ENCODE measurements at places on chromosomes 2 and 18.
A peak's percentile ranks its signal among the peaks of the same experiment; 100 is the strongest.

DNA sequence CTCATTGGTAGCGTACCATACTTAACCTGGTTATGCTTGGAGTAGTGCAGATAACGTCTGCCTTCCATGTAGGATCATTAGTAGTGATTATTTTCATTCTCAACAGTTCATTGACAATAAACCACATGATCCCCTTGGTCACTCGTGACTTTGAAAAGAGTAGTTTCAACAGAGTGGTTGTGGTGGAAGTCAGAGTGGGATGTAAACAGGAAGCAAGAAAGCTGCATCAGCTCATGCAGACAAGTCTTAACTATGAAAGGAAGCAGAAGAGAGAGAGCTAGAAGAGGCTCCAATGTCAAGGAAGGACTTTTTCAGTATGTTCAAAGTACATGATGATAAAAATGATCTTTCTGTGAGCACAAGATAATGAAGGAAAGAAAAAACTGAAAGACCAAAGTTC is 287.4 kb downstream of the MBD2 start:
- DNase-seq, result no peak

GRCh38 chr18:489244-490023 is 11.1 kb downstream of the COLEC12 start:
- peak; percentile 54 for DNase-seq

GRCh38 chr2:212052412-212053159 is 486.0 kb downstream of the ERBB4 start:
- peak; percentile 85 for DNase-seq

- DNase-seq, result no peak
These were observed 44.1 kb downstream of the GORASP2 start for GRCh38 chr2:170973225-170973491.

GRCh38 chr2:206158563-206159345 is 490 bp downstream of the NDUFS1 start:
- DNase-seq, result peak; percentile 37

GRCh38 chr2:215105607-215106354 is 32.6 kb downstream of the ABCA12 start:
- DNase-seq, result peak; percentile 3

DNA sequence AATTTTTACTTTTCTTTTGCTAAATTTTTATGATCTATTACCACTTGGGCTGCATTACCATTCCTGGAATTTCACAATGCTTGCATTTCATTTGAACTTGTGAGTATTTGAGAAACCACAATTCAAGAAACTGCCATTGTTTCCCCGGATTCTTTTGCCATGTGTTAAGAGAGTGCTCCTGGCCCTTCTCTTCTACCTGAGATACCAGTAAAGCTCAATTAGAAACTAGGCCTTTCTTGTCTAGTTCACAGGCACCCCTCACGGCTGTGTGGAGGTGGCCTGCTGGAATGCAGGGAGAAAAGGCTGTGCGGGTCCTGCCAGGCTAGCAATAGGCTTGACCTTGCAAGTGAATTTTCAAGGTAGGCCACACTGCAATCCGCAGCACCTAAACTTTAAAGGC is 40.8 kb downstream of the ZEB2 start:
- peak; percentile 80 for DNase-seq

GRCh38 chr2:159828738-159829137 is 30.7 kb upstream of the CD302 start:
- DNase-seq, result no peak

DNA sequence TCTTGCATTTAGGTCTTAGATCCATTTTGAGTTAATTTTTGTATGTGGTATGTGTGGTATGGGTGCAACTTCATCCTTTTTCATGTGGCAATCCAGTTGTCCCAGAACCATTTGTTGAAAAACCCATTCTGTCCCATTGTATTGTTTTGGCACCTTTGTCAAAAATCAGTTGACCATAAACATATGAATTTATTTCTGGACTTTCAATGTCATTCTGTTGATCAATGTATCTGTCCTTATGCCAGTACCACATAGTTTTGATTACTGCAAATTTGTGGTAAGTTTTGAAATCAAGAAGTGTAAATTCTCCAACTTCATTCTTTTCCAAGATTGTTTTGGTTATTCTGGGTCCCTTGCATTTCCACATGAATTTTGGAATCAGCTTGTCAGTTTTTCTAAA is 16.6 kb upstream of the ZNF396 start:
- DNase-seq, result no peak

GRCh38 chr2:20391951-20392699 is 41.5 kb upstream of the PUM2 start:
- no peak for DNase-seq

GRCh38 chr18:69957747-69958146 is 10.1 kb upstream of the CD226 start:
- DNase-seq, result no peak

- no peak for DNase-seq
These were observed 694.7 kb downstream of the CBLN2 start for GRCh38 chr18:71849407-71849806.

DNA sequence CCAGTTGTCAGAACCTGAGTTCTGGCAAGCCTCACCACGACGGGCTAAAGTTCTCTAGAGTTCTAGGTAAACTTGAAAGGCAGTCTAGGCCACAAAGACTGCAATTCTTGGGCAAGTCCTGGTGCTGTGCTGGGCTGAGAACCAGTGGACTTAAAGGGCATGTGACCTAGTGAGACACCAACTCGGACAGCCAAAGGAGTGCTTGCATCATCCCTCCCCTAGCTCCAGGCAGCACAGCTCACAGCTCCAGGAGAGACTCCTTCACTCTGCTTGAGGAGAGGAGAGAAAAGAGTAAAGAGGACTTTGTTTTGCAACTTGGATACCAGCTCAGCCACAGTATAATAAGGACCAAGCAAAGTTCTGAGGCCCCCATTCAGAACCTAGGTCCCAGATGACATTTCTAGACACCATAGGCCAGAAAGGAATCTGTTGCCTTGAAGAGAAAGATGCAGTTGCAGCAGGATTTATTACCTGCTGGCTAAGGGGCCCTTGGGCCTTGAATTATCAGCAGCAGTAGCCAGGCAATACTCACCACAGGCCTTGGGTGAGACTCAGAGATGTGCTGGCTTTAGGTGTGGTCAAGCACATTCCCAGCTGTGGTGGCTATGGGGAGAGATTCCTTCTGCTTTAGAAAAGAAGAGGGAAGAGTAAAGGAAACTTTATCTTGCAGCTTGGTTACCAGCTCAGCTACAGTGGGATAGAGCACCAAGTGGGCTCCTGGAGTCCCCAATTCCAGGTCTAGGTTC is 51.8 kb downstream of the UPP2 start:
- DNase-seq, result no peak

DNA sequence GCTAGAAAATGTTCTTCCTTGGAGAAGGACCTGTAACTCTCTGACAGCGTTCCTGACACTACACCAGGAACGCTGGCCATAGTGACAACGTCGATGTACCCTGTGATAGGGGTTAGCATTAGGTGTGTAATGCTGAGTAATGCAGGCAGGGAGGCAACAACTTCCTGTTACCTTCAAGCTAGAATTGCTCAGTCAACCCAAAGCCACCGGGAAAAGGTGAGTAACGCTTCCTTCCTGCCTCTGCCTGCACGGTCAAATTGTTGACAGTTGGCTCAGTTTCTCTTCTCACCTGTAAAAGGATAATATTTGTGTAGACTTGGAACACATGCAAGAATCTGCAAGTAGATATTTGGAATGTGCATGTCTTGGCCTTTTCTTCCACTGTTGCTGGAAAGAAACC is 12.7 kb downstream of the FAM110C start:
- no peak for DNase-seq

DNA sequence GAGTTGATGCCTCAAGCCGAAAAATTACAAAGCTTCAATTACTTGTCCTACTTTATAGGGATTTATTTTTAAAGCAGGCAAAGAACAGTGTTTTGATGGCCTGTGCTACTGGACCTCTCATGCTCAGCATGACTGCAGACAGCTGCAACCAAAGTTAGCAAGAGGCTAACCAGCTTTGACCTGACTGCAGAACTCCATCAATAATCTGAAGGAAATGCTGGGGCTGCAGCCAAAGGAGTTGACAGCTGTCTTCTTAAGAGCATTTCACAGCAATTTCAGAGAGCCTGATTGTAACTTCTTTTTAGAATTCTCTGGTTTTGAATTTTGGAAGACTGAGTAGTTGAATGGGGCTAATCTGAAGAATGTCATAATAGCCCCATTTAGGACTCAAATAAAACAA is 46.5 kb upstream of the SESTD1 start:
- DNase-seq, result peak; percentile 83

DNA sequence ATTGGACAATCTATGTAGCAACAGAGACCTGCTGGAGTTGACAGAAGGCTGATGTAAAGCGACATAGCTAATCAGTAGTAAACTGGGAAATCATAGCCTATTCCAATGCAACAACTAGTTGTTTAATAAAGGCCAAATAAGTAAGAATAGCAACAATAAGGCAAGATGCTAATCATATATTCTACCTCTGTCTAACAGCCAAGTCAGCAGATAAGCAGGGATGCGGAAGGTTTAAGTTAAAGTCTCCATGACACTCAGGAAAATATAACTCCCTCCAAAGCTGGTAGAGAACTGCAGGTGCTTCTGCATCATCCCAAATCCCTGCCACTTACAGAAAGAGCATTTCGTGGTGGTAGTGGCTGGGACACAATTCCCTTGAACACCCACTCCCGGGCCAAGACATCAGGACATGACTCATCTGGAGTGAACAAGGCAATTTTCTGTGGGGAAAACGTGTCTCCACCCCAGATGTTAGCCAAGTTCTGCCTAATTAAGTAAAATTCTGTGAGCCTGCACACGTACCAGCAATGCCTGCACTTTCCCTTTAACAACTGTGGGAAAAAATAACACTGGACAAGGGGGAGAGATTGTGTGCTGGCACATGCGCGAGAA is 413.6 kb upstream of the ID2 start:
- no peak for DNase-seq

- peak; percentile 21 for DNase-seq
These were observed 260.3 kb upstream of the EPAS1 start for GRCh38 chr2:46036929-46037328.

Data from choroid plexus epithelial cell (primary cell).